HepG2 (cell line): ENCODE measurements at places on chromosomes 2 and 18.

- no peak for DNase-seq
Measured at GRCh38 chr18:48531908-48532307, 6.9 kb upstream of the CTIF start.

DNA sequence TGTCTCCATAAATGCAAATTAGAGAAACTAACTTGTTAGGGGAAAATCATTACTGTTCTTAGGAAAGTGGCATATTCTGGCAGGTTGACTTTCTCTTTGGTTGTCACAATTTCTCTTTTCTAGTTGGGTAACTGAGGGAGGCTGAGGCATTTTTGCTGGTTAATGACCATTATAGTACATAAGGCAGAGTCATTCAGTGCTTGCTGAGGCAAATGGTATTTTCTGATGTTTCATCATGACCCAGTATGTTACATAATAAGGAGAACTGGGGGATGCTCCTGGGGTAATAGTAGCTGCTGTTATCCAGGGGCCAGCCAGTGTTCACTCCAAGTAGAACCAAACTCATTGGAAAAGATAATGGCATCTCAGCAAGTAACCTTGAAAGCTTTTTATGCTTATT, 62.3 kb downstream of the ITGA6 start:
- no peak for DNase-seq

- no peak for DNase-seq
Measured at GRCh38 chr2:45567288-45567963, 43.6 kb downstream of the SRBD1 start.

DNA sequence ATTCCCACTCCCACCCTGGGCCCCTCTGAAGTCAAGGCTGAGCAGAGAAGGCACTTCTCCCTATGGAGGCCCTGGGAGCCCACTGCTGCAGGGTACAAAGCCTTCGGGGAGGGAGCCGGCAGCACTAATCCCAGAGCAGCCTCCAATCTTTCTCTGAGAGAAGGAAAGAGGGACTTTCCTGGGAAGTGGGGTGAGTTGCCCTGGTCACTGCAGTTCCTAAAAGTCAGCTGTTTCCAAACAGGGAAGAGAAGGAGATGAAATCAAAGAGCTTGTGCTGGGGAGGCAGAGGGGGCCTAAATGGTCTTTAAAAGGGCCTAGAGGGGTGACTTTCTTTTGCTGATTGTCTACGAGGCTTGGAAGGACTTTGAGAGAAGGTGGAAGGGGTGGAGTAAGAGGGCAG, 264.7 kb downstream of the TNS1 start:
- DNase-seq, result no peak

GRCh38 chr2:85431570-85432205, 13.2 kb downstream of the SH2D6 start:
- DNase-seq, result no peak

DNA sequence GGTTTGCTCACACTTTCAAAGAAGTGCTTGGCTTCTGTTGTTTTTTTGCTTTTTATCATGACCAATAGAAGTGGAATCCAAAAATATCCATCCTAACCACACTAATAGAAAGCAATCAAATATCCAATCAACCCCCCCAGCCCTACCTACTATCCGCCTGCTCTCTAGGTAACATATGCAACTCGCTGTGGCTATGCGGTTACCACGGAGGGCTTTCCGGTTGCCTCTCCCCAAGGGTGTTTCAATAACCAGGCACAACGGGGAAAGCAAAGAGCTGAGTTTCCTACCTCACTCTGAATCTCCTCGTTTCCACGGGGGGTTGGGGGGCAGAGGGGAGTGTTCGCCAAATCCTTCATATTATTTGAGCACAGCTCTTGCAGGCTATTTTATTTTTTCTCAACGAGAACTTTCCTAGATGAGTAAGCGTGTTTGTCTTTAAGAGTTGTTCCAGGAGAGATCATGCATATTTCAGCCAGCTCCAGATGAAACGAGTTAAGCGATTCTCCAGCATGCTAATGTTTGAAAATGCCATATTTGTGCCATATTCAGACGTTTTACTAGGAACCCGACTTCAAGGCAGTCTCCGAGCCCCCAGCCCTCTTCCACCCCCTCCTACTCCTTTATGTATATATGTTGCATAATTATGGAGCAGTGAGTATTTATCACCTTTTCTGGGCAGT, 30.3 kb downstream of the PAX3 start:
- no peak for DNase-seq

DNA sequence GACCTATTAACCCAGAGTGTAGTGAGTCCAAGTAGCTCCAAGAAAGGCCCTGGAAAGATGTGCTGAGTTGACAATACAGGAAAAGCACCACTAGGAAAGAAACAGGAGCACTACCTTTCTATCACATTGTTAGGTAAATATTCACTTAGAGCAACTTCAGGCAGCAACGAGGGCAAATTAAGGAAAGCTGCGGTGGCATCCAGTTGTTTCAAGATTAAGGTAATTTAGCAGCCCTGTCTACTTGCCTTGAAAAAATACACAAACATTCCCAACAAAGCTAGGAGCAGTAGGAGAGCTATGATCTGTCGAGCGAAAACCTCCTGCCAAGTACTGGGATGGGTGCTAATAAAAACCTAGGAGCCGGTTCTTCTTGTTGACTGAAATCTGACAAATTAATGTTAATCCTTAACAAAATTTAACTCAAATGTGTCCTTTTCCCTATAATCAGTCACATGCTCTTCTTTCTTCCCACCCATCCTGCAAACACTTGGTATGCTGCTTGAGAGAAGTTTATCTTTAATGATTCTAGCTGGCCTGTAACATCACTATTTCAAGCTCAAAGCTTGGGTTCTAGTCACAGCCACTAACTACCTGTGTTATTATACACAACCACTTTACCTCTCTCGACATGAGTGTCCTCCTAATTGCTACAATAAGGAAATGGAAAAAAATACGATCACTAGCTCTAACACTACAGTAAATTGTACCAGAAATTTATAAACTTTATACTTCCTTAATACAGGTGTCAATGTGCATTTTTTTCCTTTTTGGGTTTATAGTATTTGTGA, 2.0 kb downstream of the ACAA2 start:
- no peak for DNase-seq

DNA sequence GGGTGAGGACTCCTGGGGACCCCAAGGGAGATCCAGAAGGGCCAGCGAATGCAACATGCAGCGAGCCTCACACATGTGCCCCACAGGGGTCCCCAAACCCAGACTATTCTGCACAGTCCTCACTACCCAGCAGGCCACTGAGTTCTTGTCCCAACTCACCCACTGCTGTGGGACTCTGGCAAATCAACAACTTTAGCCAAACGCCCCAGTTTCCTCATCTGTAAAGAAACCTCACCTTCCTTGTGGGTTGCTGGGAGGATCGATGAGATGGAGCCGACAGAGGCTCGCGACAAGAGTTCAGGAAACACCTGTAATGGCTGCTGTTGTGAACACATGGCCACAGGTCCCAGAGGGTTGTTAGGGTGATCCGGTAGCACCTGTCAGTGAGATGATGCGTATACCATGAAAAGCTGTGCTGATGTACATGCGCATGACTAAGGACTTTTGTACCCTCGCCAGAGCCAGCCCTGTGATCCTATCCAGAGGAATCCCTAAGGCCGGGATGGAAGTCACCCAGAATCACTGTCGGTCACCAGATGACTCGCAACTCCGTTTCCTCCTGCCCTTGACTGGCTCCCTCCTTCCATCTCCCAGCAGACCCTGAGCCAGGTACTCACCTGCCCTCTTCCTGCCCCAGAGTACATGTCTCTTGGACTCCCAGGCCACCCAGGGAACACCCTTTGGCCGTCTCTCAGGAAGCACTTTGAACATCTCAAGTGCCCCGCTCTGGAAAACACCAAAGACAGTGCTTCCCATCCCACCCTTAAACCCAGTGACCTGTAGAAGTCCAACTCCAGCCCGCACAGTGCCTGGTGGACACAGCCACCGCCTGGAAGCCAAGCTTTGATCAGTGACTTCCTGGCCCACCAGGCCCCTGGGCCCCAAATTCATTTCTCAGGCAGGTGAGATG, 103.3 kb upstream of the ID2 start:
- DNase-seq, result no peak

DNA sequence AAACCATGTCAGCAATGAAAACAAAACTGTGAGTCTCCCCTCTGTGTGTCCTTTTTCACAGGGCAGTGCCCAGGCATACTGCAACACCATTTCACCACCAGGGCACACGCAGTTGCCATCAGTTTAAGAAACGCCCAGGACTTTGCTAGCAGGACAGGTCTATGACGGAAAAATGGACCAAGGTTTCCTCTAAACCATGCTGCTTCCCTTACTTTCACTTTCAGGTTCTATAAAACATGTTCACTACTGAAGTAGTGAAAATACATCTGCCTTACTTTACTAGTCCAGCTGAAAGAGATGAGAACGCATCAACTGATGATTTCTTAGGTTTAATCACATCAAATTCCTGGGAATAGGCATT, 110.5 kb downstream of the TCF4 start:
- no peak for DNase-seq

GRCh38 chr2:15378148-15378908, 182.8 kb downstream of the NBAS start:
- DNase-seq, result no peak

DNA sequence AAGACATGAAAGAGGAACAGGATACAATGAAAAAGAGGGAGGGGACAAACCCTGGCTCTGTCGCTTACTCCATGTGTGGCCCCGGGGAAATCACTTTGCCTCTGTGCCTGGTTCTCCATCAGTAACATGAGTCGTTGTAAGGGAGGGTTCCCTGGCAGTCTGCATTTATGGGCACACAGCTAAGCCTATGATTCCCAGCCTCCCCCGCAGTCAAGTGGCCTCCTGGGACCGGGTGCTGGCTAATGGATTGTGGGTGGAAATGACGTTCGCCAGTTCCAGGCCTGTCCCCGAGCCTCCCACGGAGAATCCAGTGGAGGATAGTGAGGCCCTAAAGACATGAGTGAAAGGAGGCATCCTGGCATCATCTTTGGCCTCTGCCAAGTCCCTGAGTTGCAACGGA, 42.7 kb downstream of the SFXN5 start:
- no peak for DNase-seq

- DNase-seq, result peak; percentile 50
Measured at GRCh38 chr2:101803945-101804696, 106.6 kb downstream of the MAP4K4 start.

DNA sequence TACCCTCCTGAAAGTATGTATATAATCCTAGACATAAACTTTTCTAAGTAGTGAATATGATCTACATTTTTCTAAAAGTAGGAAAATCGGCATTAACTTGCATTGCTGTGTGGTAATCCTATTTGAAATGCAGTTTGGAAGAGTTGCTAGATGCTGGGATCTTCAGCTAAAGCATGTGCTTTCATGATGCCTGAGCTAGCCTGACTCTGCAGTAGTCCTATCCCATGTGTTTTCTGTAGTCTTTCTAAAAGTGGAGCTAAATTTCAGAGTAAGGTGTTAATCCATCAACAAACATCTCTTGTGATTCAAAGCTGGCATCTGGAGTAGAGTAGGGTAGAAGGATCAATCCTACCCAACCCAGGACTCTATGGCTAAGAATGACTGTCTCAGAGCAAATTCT, 229.4 kb downstream of the THSD7B start:
- no peak for DNase-seq

- no peak for DNase-seq
Measured at GRCh38 chr18:73168236-73168635, 300.4 kb upstream of the NETO1 start.

- no peak for DNase-seq
Measured at GRCh38 chr2:180999274-180999964, 19.0 kb downstream of the UBE2E3 start.

GRCh38 chr2:1400943-1401735, 12.1 kb upstream of the TPO start:
- no peak for DNase-seq

DNA sequence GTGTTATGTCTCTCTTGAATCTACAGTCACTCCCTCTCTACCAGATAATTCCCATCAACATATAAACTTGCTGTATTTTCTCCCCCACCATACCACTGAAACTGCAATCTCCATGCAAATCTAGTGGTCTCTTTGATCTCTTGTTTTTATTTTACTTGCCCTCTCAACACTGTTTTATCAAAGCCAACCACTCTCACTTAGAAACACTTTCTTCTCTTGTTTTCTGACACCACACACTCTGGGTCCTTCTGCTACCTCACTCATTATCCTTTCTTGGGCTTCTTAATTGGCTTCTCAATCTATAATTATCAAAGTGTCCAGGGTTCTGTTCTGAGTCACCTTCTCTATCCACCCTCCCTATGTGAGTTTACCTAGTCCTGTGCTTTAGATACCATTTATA, 2.0 kb upstream of the MCFD2 start:
- DNase-seq, result no peak

DNA sequence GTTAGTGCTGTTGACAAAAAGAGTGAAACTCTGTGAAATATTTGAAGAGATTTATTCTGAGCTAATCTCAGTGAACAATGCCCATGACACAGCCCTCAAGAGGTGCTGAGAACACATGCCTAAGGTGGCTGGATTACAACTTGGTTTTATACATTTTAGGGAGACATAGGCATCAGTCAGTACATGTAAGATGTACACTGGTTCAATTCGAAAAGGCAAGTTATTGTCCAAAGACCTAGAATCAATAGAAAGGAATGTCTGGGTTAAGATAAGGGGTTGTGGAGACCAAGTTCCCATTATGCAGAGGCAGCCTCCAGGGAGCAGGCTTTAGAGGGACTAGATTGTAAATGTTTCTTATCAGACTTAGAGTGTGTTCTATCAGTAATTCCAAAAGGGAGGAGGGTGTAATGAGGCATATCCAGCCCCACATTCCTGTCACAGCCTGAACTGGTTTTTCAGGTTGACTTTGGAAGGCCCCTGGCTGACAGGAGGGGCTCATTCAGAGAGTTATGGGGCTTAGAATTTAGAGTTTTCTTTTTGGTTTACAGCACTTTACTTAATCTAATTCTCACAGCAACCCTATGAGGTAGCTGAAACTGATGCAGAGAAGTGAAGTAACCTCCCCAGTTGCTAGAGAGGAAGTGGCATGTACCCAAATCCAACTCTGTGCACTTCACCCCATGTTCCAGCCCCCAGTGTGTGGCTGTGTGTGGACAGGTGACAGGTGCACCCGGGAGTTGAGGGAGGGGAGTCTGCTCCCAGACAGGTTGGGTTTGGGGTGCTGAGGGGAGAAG, 28.3 kb upstream of the ASAP2 start:
- DNase-seq, result no peak

- DNase-seq, result no peak
Measured at GRCh38 chr2:55148269-55148668, 83.8 kb downstream of the CLHC1 start.

DNA sequence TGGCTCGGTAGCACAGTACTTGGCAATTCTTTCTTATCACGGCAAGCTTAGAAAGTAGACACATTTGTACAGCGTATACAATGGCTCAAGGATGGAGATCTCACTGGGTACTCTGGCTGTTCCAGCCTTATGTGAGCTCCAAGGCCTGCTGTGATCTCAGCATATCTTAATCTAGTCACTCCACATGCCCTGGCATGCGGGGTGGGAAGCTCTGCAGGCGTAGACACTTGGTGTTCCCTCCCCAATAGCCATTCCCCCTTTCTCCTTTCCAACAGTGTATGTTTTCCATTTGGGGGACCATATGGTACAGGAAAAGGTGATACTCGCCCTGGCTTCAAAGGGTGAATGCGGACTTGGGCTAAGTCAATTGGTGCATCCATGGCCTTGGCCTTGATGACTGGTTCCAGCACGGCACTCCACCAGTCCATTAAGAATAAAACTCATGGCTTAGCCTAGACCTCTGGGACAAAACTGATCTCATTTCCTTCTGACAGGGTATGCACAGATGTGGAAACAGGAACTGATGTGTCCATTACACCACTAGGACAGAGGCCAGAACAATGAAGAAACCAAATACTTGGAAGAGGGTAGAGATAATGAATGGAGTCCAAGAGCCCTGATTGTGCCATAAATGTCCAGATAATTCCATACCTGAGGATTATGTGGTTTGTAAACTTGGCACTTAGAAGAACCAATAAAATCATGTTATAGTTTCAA, 28.4 kb downstream of the TGIF1 start:
- no peak for DNase-seq

GRCh38 chr2:238130696-238131628, 7.5 kb upstream of the KLHL30 start:
- no peak for DNase-seq
